ENCODE measurements at places on chromosomes 2 and 18. TPM values are rescaled to one million over a fixed set of nuclear protein-coding genes. Genes with fewer than 3 reads are reported as not detected.

- no peak for DNase-seq
- no peaks in the 10 kb centered on the region for H3K27me3 ChIP-seq
- H3K27ac ChIP-seq: no peak overlapping the region
- H3K36me3 ChIP-seq: no peaks in the 10 kb centered on the region
Measured at GRCh38 chr2:40113272-40113968, 334.4 kb upstream of the THUMPD2 start.

DNA sequence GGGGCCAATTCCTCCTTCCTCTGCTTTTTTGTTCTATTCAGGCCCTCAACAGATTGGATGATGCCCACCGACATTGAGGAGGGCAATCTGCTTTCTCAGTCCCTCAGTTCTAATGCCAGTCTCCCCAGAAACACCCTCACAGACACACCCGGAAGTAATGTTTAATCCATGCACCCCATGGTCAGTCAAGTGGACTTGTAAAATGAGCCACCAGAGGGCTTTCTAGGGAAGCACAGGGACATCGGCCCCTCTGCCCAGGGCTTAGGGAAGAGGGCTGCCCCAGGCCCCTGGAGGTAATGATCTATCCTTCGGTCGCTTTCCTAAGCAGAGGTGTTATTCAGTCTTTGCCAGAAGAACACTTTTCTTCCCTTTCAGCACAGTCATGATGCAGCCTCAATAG is 107.4 kb downstream of the PDCL3 start:
- no peaks in the 10 kb centered on the region for H3K36me3 ChIP-seq
- H3K4me3 ChIP-seq: no peak overlapping the region
- DNase-seq: no peak
- no peak overlapping the region for H3K27ac ChIP-seq
- no peaks in the 10 kb centered on the region for H3K4me1 ChIP-seq

CCL20 gene
- 3.6 TPM for total RNA-seq

TCF23 gene
- total RNA-seq: not detected

SDC1 gene
- 0.33 TPM for total RNA-seq

GRCh38 chr2:230975927-230976326 is 20.0 kb upstream of the SPATA3 start:
- no peak for DNase-seq
- H3K27me3 ChIP-seq: peaks cover 43% of the 10 kb centered on the region
- H3K4me3 ChIP-seq: no peak overlapping the region
- H3K27ac ChIP-seq: no peak overlapping the region
- H3K4me1 ChIP-seq: peaks cover 66% of the 10 kb centered on the region

TRAPPC8 gene
- total RNA-seq: 40.1 TPM

ASPRV1 gene
- total RNA-seq: 0.98 TPM

- DNase-seq: peak; percentile 28
- H3K27me3 ChIP-seq: no peaks in the 10 kb centered on the region
- H3K27ac ChIP-seq: peak overlapping the region; percentile 45
- no peak overlapping the region for H3K4me3 ChIP-seq
- peaks cover 26% of the 10 kb centered on the region for H3K36me3 ChIP-seq
Measured at GRCh38 chr2:98508709-98509066, 64.0 kb downstream of the INPP4A start.

DNA sequence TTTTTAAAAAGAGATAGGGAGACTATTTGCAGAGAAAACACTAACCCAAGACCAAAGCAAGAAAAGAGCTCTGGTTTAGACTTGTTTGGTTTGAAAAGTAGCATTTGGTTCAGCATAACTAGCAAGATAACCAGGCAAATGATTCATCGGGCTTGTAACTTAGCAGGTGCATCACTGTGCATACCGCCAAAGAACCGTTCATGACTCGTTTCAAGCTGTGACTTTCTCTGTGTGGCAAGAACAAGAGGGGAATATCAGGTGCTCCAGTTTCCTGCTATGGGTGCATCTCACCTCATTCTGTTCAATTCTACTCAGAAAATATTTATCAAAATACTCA is 244.9 kb downstream of the ETAA1 start:
- no peak overlapping the region for H3K27ac ChIP-seq
- H3K27me3 ChIP-seq: no peaks in the 10 kb centered on the region
- DNase-seq: no peak
- no peaks in the 10 kb centered on the region for H3K4me1 ChIP-seq
- no peaks in the 10 kb centered on the region for H3K36me3 ChIP-seq

- no peak overlapping the region for H3K4me3 ChIP-seq
- H3K27me3 ChIP-seq: peaks cover 5% of the 10 kb centered on the region
- no peaks in the 10 kb centered on the region for H3K36me3 ChIP-seq
- H3K4me1 ChIP-seq: no peaks in the 10 kb centered on the region
Measured at GRCh38 chr2:106338043-106338442, 130.2 kb downstream of the RGPD3 start.

VAMP8 gene
- total RNA-seq: 133 TPM

CXCR4 gene
- 212 TPM for total RNA-seq

DNA sequence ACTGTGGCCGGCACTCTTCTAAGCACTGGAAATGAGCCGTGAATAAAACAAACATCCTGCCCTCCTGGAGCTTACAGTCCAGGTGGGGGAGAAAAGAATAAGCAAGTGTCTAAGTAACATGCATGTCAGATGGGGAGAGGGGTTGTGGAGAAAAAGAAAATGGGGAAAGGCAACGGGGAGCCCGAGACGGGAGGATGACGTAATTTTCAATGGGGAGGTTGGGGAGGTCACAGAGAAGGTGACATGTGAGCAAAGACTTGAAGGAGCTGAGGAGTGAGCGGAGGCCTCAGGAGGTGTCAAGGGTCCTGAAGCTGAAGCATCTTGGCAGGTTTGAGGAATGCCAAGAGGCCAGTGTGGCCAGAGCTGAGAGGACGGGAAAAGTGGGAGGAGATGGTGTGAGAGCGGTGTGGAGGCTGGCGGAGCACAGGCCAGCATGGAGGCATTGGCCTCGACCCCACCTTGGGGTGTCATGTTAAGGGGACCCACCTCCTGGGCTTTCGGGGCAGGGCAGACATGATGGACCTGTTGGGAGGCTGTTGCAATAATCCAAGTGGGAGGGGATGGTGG is 15.0 kb upstream of the NTSR2 start:
- H3K4me3 ChIP-seq: no peak overlapping the region
- H3K27me3 ChIP-seq: peaks cover 20% of the 10 kb centered on the region
- H3K4me1 ChIP-seq: peaks cover 22% of the 10 kb centered on the region
- H3K27ac ChIP-seq: no peak overlapping the region

- peak within 1 kb of the TSS; percentile 51 for H3K4me3 ChIP-seq
- peak; percentile 59 for DNase-seq
- no peaks in the 10 kb centered on the region for H3K36me3 ChIP-seq
- H3K4me1 ChIP-seq: peaks cover 22% of the 10 kb centered on the region
Measured at GRCh38 chr2:950080-950966, at the start of gene SNTG2. Gene SNTG2, plus strand, starts transcription at chr2:950849. Its CDS starts 148 bp downstream, at chr2:950997.

- no peak for DNase-seq
- no peak overlapping the region for H3K4me3 ChIP-seq
- H3K27me3 ChIP-seq: no peaks in the 10 kb centered on the region
- no peaks in the 10 kb centered on the region for H3K36me3 ChIP-seq
Measured at GRCh38 chr18:68568364-68569155, 146.3 kb downstream of the TMX3 start.

GRCh38 chr2:196435189-196435588 is 204.3 kb upstream of the CCDC150 start:
- H3K4me1 ChIP-seq: no peaks in the 10 kb centered on the region
- H3K27me3 ChIP-seq: peaks cover 22% of the 10 kb centered on the region
- H3K27ac ChIP-seq: no peak overlapping the region
- no peaks in the 10 kb centered on the region for H3K36me3 ChIP-seq
- no peak overlapping the region for H3K4me3 ChIP-seq

MBD1 gene
- 106 TPM for total RNA-seq

GRCh38 chr18:39389800-39390379 is 1824.3 kb upstream of the CELF4 start:
- DNase-seq: no peak
- no peaks in the 10 kb centered on the region for H3K27me3 ChIP-seq
- no peaks in the 10 kb centered on the region for H3K36me3 ChIP-seq
- no peak overlapping the region for H3K4me3 ChIP-seq
- H3K27ac ChIP-seq: no peak overlapping the region

DNA sequence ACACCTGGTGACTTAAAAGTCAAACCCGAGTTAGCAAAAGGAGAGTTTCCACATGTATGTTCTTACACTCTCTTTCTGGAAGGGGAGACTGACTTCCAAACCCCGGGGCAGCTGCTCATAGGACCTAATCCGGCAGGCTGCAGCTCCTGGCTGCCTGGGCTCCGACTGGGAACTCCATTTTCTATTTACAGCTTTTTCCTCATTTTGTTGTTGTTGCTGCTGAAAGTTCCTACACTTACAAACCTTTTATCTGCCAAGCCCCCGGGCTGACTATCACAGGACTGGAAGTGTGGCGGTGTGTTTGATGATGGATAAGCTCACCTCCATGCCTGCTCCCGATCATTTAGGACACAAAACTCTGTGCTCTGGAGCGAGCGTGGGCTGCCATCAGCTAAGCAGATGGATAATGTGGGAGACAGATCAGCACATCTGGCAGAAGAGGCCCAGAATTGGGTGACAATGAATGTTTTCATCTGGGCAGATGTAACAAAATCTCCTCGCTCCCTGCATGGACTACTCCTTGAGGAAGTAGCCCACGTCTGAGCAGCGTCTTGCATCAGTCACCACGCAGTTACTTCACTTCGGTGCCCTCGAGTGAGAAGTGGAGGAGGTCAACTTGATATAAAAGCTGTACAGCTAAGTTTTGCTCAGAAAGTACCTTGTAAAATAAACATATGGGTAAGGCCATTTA is 114.4 kb upstream of the COPS8 start:
- no peaks in the 10 kb centered on the region for H3K36me3 ChIP-seq
- H3K27ac ChIP-seq: no peak overlapping the region
- peaks cover 38% of the 10 kb centered on the region for H3K4me1 ChIP-seq
- H3K4me3 ChIP-seq: no peak overlapping the region
- DNase-seq: peak; percentile 1

TSPYL6 gene
- not detected for total RNA-seq

GRCh38 chr2:45935791-45936622 is 284.5 kb downstream of the PRKCE start:
- peaks cover 5% of the 10 kb centered on the region for H3K4me1 ChIP-seq
- no peak overlapping the region for H3K4me3 ChIP-seq
- H3K27ac ChIP-seq: no peak overlapping the region
- DNase-seq: peak; percentile 50
- H3K27me3 ChIP-seq: no peaks in the 10 kb centered on the region

GRCh38 chr2:9300829-9301453 is 94.3 kb downstream of the ASAP2 start:
- H3K4me1 ChIP-seq: no peaks in the 10 kb centered on the region
- H3K27me3 ChIP-seq: peaks cover 13% of the 10 kb centered on the region
- DNase-seq: no peak
- no peaks in the 10 kb centered on the region for H3K36me3 ChIP-seq
- H3K4me3 ChIP-seq: no peak overlapping the region

GRCh38 chr2:16200554-16201193 is 260.3 kb downstream of the MYCN start:
- no peak for DNase-seq
- no peaks in the 10 kb centered on the region for H3K4me1 ChIP-seq
- no peaks in the 10 kb centered on the region for H3K27me3 ChIP-seq
- H3K27ac ChIP-seq: no peak overlapping the region
- H3K4me3 ChIP-seq: no peak overlapping the region

OTOS gene
- not detected for total RNA-seq

DNA sequence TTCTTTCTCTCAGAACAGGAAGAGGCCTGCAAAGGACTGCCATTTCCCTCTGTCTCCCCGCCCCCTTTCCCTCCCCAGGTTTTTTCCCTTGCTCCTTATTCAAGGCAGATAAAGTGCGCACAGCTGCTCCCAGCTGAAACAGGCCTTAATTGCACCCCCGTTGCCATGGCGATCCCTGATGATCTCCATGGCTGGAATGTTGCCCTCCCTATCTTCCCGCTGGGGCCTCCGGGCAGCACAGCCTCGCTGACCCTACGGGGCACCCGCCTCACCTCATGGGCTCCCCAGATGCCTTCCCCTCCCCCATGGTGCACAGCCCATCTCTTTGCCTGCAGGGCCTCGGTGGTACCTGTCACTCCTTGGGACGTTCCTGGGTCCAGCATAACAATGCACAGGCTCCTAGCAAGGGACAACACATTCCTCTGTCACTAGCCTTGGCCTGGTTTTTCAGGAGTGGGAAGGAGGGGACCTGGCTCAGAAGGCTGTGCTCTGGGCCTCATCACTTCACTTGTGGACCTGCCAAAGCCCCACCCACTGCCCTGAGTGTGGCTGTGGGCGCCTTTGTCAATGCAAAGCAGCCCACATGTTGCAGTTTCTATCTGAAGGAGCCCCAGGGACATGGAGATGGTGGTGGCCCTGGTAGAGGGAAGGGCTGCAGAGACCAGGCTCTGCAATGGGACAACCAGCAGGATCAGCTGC is 115.0 kb downstream of the CELF4 start:
- no peaks in the 10 kb centered on the region for H3K27me3 ChIP-seq
- H3K4me1 ChIP-seq: no peaks in the 10 kb centered on the region
- H3K4me3 ChIP-seq: no peak overlapping the region
- H3K36me3 ChIP-seq: no peaks in the 10 kb centered on the region

CHRND gene
- not detected for total RNA-seq

CRYGC gene
- total RNA-seq: not detected

SLC9A4 gene
- total RNA-seq: 0.15 TPM

DLX2 gene
- total RNA-seq: not detected

UNC80 gene
- not detected for total RNA-seq

DNA sequence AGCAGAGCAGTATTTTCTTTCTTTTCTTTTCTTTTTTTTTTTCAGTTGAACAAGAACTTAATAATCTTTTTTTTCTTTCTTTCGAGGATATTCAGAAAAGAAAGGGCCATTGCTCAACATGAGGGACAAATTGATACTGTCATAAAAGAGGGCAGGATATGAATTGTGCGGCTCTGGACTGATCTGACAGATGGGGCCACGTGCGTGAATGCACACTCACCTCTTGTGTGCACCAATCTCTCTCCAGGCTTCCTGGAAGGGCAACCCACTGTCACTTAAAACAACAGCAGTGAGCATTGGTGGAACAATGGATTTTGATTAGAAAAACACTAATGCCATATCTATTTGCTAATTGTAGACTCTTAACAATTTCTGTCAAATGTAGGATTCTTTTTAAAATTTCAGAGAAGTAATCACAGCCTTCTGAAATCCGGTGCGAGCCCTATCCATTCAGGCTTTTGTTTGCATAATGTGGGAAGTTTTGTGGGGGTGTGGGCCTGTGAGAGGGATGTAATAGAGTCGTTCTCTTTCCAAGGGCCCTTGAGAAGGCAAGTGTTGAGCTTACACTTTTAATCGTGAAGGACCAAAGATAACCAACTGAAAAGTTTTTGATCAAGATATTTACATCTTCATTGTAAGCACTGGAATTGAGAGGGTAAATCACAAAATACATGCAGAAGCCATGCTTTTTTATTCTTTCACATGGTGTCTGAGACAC is 298.8 kb downstream of the SP3 start:
- no peaks in the 10 kb centered on the region for H3K36me3 ChIP-seq
- DNase-seq: no peak
- no peaks in the 10 kb centered on the region for H3K4me1 ChIP-seq
- H3K4me3 ChIP-seq: no peak overlapping the region
- peaks cover 31% of the 10 kb centered on the region for H3K27me3 ChIP-seq

- DNase-seq: no peak
- H3K36me3 ChIP-seq: no peaks in the 10 kb centered on the region
- H3K27ac ChIP-seq: no peak overlapping the region
Measured at GRCh38 chr18:63090334-63090733, 229.2 kb downstream of the BCL2 start.

- H3K4me3 ChIP-seq: no peak overlapping the region
- no peak for DNase-seq
- no peak overlapping the region for H3K27ac ChIP-seq
- no peaks in the 10 kb centered on the region for H3K4me1 ChIP-seq
Measured at GRCh38 chr2:55885127-55885943, 38.2 kb downstream of the EFEMP1 start.
